ENCODE measurements at places on chromosomes 6 and 20.

GRCh38 chr20:4341804-4342485 lies 326.6 kb upstream of the RNF24 start:
- DNase-seq, result no peak

- no peak for DNase-seq
These were observed 108.5 kb downstream of the LY86 start for GRCh38 chr6:6696867-6697531.

- DNase-seq, result no peak
These were observed 2.5 kb upstream of the PAQR8 start for GRCh38 chr6:52359403-52359802.

GRCh38 chr6:88536071-88536625 lies 370.0 kb upstream of the CNR1 start:
- DNase-seq, result no peak

DNA sequence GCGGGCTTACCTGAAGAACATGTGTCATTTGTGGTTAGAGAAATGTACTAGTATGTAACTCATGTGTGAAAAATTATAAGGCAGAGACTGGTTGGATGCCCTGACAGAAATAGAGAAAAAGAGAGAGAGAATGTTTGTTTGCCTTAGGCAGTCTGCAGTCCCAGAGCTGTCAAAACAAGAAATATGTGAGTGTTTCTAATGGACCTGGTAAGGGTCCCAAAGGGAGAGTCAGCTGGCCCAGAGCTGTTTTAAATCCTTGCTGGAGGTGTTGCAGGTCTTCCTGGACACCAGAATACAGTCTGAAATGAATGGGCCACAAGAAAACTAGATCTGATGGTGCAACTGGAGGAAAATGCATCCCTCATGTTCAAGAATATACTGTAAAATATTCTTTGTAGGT lies 158.3 kb upstream of the OGFRL1 start:
- no peak for DNase-seq

DNA sequence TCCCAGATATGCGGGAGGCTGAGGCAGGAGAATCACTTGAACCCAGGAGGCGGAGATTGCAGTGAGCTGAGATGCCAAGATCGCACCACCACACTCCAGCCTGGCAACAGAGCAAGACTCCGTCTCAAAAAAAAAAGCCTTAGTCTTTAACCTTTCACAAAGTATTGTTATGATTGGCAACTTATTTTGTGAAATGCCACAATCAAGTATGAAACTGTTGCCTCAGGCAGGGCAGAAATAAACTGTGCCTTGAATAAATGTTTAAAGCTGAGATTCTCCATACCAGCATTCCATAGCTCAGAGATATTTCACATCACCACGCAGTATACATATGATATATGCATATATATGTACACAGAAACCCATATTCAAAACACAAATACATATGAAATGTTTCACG lies 120.1 kb upstream of the CCDC28A start:
- DNase-seq, result no peak

GRCh38 chr6:22497276-22497675 lies 72.1 kb upstream of the HDGFL1 start:
- no peak for DNase-seq

- DNase-seq, result no peak
These were observed 81.9 kb downstream of the SIM1 start for GRCh38 chr6:100382767-100383195.

DNA sequence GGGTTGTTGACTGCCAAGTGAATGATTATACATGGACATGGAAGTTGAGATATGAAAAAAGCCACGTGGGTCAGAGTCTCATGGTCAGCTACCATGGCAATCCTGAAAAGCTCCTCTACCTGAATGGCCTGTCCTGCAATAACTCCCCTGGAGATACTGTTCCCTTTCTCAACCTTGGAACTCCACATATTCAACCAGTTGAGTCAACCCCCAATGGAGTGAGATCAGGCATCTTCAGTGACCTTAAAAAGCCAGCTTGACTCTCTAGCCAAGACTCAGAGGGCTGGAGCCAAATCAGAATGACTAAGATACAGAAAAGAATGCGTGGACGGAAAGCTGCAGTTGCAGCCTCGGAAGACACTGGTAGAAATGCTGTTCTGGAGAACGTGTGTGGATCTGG lies 341.3 kb downstream of the FOXA2 start:
- no peak for DNase-seq

DNA sequence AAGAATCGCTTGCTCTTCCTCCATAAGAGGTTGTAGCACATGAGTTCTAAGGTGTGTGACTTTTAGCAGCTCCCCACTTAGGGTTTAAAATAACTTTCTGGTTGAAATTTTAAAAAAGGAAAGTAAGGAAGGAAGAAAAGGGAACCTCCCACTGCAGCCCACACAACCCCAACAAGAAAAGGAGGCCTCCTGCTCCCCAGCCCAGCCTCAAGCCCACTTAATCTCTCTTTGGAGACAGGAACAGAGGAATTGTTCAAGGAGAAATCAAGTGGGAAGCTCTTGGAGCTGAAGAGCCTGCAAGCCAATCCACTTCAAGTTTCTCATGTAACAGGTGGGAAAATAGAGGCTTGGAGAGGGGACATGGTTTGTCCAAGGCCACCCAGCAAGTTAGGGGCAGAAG lies 39.1 kb upstream of the PREX1 start:
- no peak for DNase-seq

DNA sequence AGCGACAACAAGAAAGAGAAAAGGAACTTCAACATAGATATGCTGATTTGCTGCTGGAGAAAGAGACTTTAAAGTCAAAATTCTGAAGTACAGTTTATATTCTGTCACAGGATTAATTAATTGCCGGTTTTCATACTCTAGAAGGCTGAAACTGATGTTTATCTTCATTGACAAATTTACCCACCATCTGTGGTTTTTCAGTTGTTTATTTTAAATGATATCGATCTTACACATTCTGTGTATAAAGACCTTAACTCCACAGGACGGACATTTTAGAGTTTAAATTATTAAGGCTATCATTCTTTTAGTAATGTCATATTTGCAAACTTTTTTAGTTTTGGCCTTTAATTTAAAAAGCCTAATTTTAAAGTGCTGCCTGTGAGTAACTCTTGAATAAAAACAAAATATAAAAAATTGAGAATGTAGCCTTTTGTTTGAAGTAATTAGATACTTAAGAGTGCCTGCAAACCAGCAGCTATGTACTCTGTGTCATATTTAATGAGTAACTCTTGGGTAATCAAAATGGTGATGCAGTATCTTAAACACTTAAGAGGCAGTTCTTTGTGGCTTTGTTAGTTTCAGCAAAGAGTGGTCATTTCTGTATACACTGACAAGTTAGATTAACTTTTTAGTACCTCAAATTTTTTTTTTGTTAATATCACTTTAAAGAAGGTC lies 59.3 kb downstream of the CDC5L start:
- DNase-seq, result no peak

DNA sequence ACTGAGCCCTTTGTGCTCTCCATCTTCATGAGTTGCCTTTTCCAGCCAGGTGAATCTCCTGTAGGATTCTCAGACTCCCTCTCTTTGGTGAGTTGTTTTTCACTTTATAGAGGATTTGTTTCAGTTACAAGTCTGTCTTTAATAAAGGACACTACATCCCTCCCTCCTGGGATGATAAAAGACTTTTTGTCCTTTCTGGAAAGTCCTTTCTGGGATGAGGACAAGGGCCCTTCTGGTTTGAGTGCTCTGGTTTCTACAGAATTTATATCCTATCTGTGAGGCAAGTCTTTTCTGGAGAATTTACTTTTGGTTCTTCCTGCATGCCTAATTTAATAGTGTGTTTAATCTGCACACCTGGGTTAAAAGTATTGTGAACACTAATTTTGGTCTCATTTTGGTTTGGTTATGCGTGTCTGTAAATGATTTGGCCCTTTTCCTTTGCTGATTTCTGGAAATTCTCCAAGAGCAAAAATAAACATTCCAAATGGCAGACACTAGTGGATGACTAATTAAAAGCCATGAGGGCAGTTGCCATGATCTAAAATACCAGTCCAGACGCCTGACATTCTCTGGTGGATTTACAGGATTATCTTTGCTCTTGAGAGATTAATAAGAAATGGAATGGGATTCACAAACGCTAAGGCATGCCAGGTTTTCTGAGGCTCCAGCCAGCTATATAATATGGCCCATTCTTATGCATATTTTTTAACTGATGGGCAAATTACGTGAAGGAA lies 44.8 kb downstream of the TCP11 start:
- DNase-seq, result no peak

- no peak for DNase-seq
These were observed 94.5 kb downstream of the F13A1 start for GRCh38 chr6:6225885-6226529.

GRCh38 chr20:11170025-11170424 lies 496.2 kb upstream of the JAG1 start:
- no peak for DNase-seq

GRCh38 chr20:881051-881782 lies 34.9 kb downstream of the ANGPT4 start:
- DNase-seq, result no peak

DNA sequence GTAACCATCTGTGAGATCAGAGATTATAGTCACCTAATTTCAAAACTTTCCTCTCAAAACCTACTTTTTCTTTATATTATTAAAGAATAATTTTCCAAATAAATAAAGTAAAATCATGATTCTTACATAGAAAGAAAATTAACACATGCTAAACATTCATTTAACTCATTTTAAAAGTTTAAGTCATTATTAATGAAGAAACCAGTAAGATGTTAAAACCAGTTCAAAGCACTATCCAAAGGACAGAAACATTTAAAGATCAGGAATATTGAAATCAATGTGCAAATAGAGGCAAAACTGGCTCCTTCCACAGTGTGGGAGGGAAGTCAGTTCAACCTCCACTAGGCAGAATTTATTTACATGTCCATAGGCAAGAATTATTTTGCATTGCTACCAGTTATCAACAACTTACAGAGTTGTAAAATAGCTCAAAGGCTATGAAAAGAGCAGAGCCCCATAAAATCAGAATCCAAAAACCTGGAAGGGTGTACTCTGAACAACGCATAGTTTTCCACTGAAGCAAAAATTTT lies 146.9 kb downstream of the KHDC1L start:
- no peak for DNase-seq

- DNase-seq, result no peak
These were observed 5.8 kb downstream of the TBPL1 start for GRCh38 chr6:133958791-133959190.

- no peak for DNase-seq
These were observed 206.8 kb upstream of the FOXQ1 start for GRCh38 chr6:1104988-1105670.

DNA sequence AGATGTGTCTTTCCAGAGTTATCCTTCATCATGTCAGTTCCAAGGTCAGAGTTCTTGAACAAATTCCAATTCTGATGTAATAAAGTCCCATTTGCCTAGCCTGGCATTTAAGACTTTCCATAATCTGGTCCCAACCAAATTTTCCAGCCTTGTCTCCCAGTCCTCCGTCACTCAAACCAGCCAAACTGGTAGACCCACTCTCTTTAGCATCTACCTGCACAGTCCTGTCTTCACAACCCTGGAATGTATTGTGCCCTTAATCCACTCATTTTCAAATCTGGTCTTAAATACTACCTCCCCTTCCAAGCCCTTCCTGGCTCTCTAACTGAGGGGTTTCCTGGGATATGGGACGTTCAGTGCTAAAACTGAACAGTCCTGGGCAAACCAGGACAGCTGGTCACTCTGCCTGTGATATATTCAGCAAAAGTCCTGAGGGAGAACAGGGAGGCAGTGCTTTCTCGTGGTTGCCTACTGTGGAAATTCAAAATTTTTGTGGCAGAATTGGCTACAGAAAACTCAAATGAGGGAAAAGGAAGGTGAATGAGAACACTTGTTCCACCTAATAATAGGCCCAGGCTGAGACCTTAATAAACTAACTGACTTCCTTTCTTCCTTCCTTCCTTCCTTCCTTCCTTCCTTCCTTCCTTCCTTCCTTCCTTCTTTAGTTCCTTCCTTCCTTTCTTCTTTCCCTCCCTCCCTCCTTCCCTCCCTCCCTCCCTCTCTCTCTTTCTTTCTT lies 10.8 kb upstream of the AKAP7 start:
- no peak for DNase-seq

- DNase-seq, result no peak
These were observed 10.0 kb upstream of the POU5F1 start for GRCh38 chr6:31180500-31180899.

- DNase-seq, result no peak
These were observed 85.4 kb upstream of the PRSS16 start for GRCh38 chr6:27161946-27162603.

DNA sequence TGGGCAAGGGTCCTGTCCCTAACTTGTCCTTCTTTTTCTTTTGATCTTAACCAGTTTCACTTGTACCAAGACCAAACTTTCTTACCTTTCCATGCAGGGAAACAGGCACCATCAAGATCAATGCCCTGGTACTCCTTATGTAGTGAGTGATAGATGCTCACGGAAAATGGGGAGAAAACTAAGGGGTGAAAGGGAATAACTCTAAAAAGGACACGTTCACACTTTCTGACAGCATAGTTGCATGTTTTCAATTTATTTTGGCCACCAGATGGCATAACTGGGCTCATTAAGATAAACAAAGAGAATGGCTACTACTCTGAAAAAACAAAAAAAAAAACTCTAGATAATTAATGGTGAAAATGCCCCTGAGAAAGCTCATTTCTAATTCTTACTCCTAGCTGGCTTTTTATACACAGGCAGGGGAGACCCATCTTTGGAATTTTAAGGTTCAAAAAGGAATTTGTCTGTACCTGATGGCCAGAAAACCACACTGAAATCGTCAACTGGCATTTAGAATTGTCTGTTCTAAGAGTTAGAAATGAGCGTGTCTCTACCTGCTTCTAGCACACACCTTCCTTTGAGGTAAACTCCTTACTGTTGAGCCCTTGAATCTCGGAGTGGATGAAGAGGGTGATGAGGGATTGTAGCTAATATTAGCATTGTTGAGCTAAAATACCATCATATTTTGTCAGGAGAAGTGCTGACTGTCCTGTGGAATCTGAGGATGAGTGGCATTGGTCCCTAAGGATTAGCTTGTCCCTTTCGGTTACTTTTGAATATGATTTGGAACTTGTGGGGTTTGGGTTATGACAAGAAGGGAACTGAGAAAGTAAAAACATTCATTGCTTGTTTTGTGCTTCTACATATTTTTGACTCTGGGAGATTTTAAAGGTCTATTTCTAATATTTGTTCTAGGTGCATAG lies 62.2 kb upstream of the DDR1 start:
- no peak for DNase-seq

GRCh38 chr6:20722455-20722854 lies 188.2 kb downstream of the CDKAL1 start:
- DNase-seq, result no peak

GRCh38 chr20:41147767-41148191 lies 10.4 kb downstream of the PLCG1 start:
- DNase-seq, result no peak

Measured in left forelimb (tissue), 1 donor.